ENCODE measurements at places on chromosomes 16 and 17.

GRCh38 chr17:2238432-2239169, 65.0 kb downstream of the SMG6 start:
- no peak for DNase-seq

- DNase-seq = peak; percentile 70
Measured at GRCh38 chr17:56819431-56820145, 14.1 kb downstream of the C17orf67 start.

GRCh38 chr16:57305159-57305811, 20.8 kb upstream of the PLLP start:
- no peak for DNase-seq

DNA sequence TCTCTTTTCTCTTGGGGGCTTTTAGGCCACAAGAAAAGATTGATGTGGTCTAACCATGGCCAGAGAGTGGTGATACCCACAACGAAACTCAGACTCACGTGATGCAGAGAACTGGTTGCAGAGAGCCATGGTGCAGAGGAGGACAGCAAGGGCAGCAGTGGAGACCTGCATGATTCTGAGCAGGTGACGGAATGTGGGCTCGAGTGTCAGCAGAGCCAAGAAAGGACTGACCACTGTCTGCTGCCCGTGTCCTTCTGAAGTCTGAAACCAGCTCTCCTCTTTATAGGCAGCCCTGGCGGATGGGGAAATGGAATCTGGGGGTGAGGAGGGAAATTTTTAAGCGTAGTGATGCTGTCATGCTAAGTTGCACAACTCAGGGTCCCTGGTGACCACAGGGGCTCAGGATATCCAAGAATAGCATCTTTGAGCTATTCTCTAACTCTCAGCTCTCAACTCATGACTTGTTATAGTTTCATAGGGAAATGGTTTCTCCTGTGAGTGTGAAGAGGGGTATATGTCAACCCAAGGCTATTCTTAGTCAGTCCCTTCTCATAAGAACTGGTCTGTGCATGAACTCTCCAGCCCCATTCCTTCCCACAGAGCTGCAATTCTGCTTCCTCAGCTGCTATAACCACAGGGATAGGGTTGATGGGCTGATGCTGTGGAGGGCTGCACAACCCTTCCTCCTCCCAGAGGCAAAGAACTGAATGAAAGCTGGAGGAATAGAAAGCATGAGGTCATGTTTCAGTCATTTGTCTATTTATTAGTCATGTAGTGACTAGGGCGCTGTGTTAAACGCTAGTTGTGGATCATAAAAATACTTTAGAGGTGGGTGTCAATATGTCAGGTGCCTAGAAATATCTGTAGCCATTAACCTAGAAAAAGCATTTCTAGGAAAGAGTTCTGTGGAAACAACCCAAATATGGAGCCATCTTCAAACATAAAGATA, at the start of gene CCL3:
CCL3 (minus strand) TSS at position 256 of the 949 bp plus-strand sequence; CDS start at position 171, 85 bp downstream.
- no peak for DNase-seq

DNA sequence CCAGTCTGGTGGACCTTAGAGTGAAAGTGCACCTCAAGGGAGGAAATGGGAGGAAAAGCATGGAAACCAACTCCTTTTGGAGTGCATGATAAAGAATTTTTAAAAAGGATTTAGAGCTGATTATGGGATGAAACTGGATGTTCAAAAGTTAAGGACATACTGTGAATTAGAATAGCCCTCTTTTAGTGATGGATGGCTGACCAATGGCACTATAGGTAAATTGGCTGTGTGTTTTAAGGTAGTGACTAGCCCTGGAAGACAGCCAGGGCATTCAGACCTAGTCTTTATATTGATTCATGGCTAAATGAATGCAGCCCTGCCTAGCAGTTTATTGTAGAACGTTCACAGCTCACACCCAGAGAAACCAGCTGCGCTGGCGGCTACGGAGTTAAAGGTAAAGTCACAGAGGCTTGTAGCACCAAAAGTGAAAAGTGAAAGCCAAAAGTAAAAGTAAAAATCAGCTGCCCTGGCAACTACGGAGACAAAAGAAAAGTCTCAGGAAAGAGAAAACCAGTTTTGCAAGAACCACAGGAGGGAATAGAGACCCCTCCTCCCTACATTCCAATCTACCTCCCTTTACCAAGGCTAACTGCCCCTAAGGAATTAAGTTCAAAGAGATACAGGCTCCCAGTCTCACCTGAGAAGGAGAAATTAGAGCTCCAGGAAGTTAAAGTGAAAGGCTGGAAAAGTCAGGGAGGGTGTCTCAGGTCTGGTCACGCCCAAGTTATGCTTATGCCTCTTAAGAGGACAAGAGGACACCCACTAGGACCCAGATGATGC, 21.8 kb downstream of the ACSM1 start:
- DNase-seq = no peak

GRCh38 chr16:24977678-24978075, 37.5 kb downstream of the ARHGAP17 start:
- DNase-seq = no peak

DNA sequence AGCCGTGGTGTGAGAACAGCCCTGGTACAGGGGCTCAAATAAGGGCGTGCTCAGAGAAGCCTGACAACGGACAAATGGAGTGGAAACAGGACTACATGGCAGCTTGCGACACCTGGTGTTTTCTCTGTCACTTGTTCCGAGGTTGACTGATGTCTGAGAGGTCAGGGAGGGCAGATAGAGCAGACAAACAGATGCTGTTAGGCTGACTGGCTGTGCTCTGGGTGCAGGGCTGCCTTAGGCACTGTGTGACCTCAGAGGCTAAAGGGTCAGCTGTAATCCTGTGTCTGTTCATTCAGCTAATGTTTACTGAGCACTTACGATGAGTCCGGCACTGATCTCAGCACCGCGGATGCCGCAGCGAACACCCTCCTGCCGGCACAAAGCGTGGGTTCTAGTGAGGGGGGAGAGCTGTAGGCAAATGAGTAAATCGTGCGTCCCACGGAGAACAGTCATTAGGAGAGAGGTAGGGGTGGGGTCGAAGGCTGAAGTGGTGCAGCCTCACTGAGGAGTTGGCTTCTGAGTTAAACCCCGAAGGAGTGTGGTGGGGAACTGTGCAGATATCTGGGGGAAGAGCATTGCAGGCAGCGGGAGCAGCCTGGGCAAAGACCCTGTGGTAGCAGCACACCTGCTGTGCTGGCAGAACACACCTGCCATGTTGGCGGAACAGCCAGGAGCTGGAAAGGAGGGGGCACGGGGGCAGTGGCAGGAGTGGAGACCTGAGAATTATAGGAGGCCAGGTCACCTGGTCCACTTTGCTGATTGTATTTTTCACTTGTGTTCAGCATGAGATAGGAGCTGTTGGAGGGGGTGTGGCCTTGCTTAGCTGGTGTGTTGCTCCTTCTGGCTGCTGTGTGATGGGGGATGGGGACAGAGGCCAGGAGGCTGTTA, 35.0 kb downstream of the GPT2 start:
- DNase-seq = no peak

DNA sequence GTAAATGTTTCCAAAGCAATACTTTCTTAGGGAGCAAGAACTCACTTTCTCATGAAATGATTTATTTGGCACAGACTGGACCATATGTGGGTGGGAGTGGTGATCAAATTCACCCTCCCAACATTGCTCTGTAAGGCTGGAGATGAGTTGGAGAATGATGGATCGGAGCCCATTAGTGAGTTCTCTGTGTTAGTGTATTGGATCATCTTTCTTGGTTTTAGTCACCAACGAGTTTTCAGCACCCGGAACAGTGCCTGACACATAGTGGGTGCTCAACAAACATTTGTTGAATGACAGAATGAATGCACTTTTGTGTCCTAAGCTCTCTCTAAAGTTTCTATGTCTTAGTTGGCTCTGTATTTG, 104.5 kb upstream of the FAM20A start:
- no peak for DNase-seq

GRCh38 chr17:50424996-50425681, 879 bp upstream of the ACSF2 start:
- DNase-seq = no peak

- DNase-seq = no peak
Measured at GRCh38 chr16:23134274-23134673, 15.0 kb downstream of the USP31 start.

DNA sequence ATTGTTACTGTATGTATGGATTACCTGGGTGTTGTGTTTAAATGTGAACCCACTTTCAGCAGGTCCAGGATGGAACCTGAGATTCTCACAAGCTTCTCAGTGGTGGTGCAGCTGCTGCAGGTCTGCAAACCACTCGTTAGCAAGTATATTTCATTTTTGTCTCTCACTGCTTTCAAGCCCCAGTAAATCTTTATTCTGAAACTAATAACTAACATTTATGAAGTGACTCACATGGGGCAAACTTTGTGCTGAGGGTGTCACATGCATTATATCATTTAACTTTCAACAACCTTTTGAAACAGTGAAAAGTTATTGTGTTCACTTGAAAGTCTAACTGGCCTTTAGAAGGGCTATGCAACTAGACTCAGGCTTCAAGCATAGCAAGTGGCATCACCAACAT, 98.9 kb upstream of the DYNLRB2 start:
- no peak for DNase-seq

DNA sequence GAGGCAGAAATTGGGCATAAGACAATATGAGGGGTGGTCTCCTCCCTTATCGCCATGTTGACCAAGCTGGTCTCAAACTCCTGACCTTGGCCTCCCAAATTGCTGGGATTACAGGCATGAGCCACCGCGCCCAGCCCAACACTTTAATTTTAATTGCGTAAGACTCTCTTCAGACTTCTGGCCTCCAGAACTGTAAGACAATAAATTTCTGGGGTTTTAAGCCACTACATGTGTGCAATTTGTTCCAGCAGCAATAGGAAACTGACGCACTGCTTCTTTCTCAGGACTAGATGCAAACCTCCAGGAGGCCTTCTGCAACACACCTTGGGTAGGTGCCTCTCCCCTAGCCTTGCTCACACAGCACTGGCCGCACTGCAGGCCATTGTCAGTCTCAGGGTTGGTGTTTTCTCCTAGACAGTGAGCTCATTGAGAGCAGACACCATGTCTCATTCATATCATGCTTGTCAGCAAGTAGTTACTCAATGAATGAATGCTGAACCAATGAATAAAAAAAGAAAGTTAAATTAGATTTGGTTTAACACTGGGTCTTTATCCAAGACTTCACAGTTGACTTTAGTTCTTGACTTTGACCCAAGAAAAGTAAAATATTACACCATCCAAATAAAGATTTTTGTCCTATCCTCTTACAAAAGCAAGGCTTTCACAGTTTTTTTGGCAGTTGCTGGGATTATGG, 5.5 kb upstream of the ACSF2 start:
- no peak for DNase-seq

- no peak for DNase-seq
Measured at GRCh38 chr16:24753437-24753836, 24.0 kb downstream of the TNRC6A start.

- no peak for DNase-seq
Measured at GRCh38 chr17:19370493-19370960, 7.8 kb upstream of the MAPK7 start.

DNA sequence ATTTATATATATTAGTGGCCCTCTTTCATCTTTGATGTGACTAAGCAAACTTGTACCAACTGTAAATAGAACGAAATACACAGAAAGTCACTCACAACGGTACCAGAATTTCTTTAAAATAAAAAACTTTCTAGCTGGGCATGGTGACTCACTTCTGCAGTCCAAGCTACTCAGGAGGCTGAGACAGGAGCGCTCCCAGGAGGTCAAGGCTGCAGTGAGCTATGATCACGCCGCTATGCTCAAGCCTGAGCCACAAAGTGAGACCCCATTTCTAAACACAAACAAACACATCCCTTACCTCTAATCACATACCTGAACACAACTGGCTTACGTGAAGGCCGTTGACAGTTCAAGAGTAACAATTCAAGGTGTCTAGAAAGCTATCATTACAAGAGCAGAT, 29.7 kb downstream of the STAT5B start:
- no peak for DNase-seq

DNA sequence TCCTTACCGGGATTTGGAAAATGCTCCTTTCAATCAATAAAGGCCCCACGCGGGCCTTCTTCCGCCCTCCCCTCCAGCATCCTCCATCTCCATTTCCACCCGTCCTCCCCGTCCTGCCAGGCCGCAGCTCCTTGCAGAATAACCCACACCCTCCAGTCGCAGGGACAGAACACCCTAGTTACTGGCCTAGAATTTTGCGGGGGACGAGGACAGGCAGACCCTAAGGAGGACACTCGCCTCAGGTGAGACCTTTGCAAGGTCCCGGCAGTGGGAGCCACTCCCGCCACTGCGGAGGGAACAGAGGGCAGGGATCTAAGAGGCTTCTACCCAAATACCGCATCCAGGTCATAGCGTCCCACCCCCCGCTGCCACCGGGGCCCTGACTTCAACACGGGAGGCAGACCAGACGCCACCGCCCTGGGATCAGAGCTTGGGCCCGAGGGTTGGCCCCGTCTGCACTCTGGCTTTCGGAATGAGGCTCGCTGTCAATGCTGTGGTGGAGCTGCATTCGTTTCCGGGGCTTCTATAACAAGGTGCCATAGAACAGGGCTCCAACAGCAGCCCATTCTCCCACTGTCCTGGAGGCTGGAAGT, 26.8 kb downstream of the SLC25A10 start:
- DNase-seq = no peak

DNA sequence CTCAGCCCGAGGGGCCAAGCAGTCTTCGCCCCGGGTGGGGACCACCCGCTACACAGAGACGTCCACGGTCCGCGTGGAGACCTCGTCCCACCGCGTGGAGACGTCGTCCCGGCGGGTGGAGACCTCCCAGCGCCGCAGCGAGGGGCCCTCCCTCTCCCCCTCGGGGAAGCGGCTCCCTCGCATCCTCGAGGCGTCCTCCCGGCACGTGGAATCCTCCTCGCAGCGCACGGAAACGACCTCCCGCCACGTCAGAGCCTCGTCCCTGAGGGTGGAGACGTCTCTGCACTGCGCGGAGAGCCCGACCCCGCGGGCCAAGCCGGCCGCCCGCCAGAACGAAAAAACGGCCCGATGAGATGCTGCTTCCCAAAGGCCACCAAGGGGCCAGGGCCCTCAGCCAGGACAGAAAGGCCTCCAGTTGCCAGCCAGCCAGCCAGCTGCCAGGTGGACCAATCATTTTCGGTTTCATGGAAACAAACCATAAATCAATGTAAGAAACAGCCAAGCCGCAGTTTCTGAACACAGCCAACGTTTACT, 424 bp downstream of the C17orf100 start:
- no peak for DNase-seq

- DNase-seq = no peak
Measured at GRCh38 chr16:67091906-67092566, 17.7 kb upstream of the PHAF1 start.

GRCh38 chr17:40614431-40615067, 33.1 kb downstream of the SMARCE1 start:
- DNase-seq = no peak

DNA sequence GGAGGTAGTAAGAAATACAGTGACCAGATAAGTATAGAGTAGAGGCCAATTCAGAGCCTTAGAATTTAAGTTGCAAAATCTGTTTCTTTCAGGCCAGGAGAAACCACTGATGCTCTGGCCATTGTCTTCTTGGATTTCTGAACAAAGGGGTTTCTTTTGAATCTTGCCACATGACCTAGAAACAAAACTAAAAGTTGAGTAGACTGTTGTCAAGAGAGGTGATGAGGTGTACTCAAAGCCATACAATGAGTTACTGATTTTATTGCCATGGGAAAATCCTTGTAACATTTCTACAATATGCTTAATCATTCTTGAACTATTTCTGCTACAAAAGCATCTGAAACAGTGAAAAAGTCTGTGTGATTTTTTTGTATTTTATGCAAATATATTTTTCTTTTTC, 881.3 kb downstream of the CDH11 start:
- DNase-seq = no peak

GRCh38 chr17:49130891-49131290, 1.7 kb upstream of the B4GALNT2 start:
- no peak for DNase-seq
